ENCODE measurements at places on chromosomes 5 and 9.

- no peak for DNase-seq
Observed at GRCh38 chr9:76213751-76214150, 180.5 kb downstream of the RFK start.

GRCh38 chr9:93198838-93199625 is 15.1 kb downstream of the WNK2 start:
- DNase-seq, result no peak

GRCh38 chr5:125006011-125006685 is 259.7 kb upstream of the ZNF608 start:
- DNase-seq, result no peak

- DNase-seq, result no peak
Observed at GRCh38 chr5:61809651-61810050, 477.6 kb downstream of the ZSWIM6 start.

Measured in amniotic epithelial cell (primary cell).